ENCODE measurements at places on chromosomes 5 and 9.

GRCh38 chr9:122220673-122221182, 8.0 kb downstream of the LHX6 start:
- no peak for DNase-seq

DNA sequence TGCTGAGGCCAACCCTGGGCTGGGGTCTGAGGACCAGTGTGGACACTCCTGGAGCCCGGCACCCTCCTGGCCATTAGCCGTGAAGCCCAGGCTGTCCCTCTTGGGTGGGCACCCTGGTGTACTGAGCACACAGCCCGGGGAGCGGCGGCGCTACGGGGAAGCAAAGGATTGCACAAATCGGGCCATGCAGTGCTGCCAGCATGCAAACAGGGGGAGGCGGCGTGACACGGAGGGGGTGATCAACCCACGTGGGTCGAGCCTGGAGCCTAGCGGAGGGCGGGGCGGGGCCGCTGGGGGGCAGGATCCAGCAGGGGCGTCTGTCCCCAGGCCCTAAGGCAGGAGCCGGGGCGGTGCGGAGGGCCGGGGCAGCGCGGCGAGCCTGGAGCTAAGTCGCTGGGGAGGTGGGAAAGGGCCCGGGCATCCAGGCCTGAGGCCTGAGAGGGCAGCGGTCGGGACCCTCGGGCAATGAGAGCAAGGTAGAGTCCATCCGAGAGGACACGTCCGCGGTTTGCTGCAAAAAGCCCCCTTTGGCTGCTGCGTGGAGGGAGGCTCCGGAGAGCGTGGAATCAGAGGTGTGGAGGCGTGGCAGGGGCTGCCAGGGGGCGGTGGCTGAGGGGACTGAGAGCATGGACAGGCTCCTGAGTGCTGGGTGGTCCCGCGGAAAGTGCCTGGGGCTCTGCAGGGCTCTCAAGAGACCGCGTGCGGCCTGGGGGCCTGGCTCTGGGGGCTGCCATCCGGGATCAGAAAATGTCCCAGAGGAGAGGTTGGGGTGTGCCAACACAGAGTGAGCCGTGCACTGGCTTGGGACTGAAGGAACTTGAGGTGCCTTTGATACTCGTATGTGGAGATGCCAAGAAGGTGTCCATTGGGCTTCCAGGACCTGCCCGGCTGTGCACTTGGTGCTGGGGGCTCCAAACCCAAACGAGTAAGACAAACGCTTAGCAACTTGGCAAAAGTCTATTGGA, 94.2 kb downstream of the BARX1 start:
- DNase-seq: no peak

GRCh38 chr5:126508962-126509279, 85.7 kb downstream of the GRAMD2B start:
- DNase-seq: no peak

DNA sequence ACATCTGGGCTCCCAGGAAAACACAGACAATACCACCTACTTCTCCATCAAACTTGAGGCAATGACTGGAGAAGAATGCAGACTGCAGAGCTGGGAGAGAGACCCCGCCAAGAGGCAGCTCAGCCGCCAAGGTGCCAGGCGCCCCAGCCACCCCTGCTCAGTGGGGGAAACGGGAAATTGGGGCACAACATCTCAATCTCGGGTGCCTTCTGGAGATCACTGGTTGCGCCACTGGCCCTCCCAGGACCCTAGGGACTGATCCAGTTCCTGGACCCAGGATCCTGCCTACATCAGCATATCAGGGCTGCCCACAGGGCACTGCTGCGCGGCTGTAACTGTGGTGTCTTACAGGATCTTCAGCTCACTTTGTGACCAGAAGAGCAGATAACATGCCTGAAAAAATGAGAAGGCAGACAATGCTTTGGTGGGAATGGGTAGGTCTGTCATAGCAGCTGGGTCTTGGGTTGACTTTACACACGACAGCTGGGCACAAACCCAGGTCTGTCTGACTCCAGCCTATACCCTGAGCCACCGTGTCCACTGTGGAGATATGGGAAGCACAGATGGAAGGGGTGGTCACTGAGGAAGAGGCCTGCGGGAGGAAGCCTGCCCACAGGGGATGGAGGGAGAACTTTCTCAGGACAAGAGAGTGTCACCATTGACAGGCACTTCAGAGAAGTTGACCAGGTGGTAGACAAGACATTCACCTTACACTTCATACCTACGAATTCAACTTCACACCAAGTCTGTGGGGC, 135.2 kb upstream of the RAPGEF1 start:
- DNase-seq: no peak

GRCh38 chr9:71268871-71269635, 147.6 kb upstream of the TRPM3 start:
- DNase-seq: no peak

DNA sequence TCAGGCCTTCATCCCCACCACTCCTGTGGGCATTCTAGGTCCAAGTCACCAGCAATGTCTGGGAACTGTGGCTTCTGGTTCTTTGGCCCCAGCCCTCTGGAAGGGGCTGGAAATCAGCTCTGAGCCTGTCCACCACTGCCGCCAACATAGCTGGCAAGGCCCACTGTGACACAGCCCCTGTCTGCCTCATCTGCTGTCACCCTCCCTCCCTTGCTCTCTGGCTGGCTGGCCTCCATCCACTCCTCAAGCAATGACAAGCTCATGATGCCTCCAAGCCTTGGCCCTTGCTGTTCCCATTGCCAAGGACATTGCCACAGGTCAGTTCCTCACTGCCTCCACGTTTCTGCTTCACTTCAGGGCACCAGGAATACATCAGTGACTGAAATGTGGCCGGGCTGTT, 93.7 kb downstream of the LHX2 start:
- no peak for DNase-seq

DNA sequence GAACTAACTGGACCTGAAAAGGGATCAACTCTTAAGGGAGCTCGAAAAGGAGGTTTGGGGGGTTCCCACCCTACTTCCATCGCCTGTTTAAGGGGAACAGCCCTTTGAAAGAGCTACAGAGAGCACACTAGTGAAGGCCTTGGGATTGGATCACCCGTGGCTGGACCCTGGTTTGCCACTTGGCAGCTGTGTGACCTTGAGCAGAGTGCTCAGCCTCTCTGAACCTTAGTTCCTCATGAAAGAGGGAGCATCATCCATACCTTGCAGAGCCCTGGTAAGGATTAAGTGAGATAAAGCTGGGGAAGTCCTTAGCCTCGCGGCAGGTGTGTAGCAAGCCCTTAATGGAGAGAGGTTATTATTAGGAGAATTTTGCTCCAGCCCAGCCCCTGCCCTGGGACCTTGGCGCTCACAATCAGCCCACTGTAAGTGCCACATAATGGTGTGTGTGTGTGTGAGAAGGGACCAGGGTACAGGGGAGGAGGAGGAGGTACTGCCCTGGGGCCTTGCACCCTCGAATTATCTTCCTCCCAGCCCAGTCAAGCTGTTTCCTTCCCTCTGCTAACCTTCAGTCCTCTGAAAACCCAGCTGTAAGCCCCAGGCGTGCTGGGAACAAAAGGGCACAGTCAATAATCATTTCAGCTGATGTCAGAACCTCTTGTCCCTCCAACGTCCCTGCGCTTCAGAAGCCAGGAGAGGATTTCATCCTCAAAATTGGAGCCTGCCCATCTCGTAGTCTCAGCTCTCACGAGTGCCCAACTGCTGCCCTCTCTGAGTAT, 42.9 kb downstream of the FOXI1 start:
- no peak for DNase-seq

- DNase-seq: no peak
Observed at GRCh38 chr5:111227801-111228200, 3.6 kb downstream of the CAMK4 start.

DNA sequence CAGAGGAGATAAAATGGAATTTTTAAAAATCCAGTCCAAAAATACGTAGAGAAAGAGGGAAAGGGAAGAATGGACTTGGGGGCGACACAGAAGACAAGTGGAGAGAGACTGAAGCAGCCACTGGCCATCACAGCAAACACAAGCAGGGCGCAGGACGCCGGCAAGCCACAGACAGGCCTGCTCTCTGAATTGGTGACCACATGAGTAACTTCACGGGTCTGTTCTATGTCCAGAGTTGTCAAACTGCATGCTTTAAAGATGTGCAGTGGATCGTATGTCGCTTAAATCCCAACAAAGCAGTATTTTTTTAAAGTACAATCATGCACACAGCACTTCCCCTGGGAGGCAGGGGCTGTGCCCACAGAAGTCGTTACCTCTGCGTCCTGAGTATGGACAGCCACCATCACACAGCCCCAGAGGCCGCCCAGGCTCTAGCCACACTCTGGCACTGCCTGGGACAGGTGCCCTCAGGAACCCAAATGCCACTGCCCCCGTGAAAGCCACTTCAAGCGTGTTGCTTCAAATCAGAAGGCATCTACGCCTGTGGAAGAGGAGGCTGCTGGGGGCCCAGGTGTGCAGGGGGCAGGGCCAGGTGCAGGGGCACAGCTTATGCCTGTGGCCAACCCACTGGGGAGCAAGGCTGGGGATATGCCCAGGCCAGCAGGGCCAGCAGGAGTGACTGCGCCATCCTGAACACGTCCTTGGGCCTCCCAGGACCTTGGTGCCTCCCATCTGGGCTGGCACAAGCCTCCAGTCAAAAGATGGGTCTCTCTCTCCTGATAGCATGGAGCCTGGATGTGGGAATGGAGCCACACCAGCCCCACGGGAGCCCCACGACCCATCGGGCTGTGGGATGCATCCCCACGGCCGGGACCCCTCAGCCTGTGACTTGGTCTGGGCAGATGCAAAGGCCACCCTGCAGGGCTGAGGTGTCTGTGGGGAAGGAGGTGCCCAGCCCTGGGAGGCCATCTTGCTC, 5.9 kb upstream of the LRRC14B start:
- DNase-seq: no peak

GRCh38 chr5:143051244-143052058, 281.3 kb downstream of the ARHGAP26 start:
- no peak for DNase-seq

GRCh38 chr5:66713998-66714397, 117.8 kb downstream of the MAST4 start:
- no peak for DNase-seq

- no peak for DNase-seq
Observed at GRCh38 chr5:135490245-135491037, 38.3 kb upstream of the TIFAB start.

DNA sequence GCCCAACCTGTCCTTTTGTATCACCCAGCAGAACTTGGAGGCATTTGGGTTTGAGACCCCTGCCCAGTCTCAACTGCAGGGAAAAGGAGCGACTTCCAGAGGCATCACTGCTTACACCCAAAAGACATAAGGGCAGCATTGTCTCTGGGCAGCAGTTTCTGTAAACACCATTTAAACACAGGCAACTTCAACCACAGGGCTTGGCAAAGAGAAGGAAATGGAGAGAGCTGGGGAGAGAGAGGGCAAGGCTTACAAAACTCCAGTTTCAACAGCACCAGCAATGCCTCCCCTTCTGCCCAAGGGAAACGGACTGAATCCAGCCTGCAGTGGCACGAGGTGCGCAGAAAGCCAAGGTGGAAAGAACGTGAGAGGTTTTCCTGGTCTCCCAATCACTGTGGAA, 147.6 kb downstream of the ROR2 start:
- no peak for DNase-seq

DNA sequence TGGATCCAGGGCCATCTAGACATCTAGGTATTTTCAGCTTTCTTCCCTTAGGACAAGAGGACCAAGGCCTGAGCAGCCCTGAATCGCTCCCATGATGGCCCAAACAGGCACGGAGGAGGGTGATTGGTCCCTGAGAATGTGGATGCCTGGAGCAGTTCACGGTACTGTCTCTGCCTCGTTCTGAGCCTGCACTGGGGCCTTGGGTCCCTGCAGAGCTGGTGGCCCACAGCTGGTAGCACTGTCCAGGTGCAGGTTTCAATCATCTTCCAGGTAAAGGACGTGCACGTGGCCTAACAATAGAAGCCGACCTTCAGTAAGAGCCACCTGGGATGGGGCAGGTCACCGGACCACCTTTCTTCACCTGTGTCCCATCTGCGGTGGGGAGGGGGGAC, 19.4 kb upstream of the FCN1 start:
- DNase-seq: no peak

- DNase-seq: no peak
Observed at GRCh38 chr5:179267671-179268083, 77.6 kb downstream of the ADAMTS2 start.

DNA sequence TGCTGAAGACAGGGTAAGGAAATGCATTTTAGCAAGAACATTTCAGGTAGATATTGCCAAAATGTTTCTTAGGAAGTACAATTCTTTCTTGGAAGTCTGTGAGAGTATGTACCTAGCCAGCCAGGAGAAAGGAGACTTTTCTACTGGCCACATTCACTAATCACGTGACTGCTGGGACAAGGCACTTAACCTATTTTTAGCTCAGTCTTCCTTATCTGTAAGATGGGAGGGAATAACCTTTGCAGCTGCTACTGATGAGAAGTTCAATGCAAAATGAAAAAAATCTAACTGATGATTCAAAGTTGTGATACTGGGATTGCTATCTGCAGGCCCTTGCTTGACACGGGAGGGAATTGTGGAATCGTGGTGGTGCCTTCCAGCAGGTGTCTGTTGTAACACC, 42.6 kb upstream of the SLC28A3 start:
- no peak for DNase-seq

- no peak for DNase-seq
Observed at GRCh38 chr9:79377339-79377855, 194.4 kb upstream of the TLE4 start.

DNA sequence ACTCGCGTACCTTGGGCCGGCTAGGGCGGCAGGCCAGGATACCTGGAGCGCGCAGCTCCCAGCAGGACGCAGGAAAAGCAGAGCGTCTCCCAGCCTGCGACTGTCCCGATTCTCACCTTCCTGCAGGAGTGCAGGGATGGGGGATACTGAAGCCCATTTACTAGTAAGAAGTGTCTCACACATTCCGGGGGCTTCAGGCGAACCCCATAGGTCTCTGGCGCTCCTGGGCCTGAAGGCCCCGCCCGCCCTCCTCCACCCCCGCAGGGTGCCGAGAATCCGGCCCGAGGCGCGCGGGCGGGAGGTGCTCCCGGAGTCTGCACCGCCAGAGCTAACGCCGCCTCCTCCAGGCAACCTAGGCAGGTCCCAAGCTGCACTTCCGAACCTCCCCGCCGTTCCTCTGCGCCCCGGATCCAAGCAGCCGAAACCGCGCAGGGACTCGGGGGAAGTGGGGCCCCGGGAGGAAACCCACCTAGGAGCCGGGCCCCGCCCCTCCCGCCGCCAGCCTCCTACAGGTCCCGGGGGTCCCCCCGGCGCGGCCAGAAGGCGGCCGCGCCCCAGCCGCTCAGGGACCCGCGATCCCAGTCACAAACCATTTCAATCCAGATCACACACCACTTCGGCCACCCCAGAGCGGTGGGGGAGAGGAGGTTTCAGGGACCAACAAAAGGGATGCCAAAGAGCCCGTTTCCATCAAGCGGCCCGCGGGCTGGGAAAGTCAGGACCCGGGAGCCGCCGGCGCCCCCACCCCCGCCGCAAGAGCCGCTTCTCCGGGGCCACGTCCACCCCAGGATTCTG, 1.2 kb downstream of the ROR2 start:
- no peak for DNase-seq

GRCh38 chr9:73215249-73215648, 63.6 kb downstream of the ANXA1 start:
- DNase-seq: no peak

- DNase-seq: no peak
Observed at GRCh38 chr9:134509281-134509680, 132.3 kb upstream of the COL5A1 start.

DNA sequence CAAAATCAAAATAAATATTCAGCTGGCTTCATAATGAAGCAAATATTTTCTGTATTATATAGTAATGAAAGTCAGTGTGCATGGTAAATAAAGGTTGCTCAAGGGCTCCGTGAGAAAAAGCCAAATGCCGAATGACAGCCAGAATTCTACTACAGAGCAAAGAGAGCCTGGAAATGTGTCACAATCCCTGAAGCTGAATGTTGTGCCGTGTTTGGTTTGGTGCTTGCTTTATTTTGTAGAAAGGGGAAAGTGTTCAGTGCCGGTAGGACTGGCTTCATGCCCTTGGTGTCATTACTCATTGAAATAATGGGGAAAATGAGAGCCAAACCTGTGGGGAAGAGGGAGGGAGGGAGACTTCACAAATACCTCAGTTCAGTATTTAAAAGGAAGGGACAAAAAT, 26.8 kb upstream of the ADAMTSL1 start:
- no peak for DNase-seq

Measured in activated CD8-positive, alpha-beta memory T cell treated with anti-CD3 and anti-CD28 coated beads for 4 hours (primary cell).